T-helper 17 cell (primary cell): ENCODE measurements at places on chromosomes 12 and 14.
A peak's percentile ranks its signal among the peaks of the same experiment; 100 is the strongest.

- DNase-seq, result no peak
Measured at GRCh38 chr12:54786081-54786480, 68.2 kb upstream of the MUCL1 start.

DNA sequence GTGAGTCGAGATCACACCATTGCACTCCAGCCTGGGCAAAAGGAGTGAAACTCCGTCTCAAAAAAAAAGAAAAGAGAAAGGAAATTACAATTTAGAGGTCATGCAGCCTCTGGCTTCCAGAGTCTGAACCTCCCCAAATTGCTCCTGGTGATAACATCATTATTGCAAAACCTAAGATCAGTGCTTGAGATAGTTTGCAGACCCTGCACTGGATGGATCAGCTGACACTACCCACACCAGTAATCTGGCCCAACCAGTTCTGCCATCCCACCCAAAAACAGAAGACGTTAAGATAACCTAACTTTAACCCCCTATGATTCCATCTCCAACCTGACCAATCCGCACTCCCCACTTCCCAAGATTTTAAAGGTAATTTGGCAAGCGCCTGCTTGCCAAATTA, 353.7 kb upstream of the DIO2 start:
- no peak for DNase-seq

- no peak for DNase-seq
Measured at GRCh38 chr12:120979862-120980696, 1.7 kb downstream of the HNF1A start.

DNA sequence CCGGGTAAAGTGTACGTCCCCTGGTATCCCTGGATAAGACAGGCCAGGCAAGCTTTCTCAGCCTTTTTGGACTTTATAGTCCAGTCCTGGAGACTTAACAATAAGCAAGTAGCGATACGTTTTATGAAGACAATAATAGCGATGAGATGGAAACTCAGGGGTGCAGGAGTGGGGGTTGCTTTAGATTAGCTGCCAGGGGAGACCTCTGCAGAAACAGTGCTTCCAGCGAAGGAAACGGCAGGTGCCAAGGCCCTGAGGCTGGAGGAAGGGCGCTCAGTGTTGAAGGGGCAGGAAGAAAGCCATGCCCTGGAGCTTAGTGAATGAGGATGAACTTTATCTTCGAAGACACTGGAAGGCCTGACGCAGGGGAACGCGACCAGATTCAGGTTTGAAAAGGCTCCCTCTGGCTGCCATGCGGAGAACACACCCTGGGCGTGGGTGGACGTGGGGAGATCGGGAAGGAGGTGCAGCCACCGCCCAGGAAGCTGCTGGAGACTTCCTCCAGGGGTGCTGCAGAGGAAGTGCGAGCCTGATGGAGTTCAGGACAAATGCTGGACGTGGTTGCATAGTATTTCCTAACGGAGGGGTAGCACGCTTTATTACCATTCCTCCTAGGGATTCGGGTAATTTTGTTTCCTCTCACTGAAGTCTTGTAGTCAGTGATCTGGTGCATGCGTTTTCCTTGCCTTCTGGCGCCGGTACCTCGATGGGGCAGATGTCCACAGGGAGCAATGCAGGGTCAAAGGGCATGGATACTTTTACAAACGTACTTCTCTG, 26.1 kb upstream of the UBC start:
- peak; percentile 58 for DNase-seq

GRCh38 chr12:49580572-49581535, 12.9 kb upstream of the MCRS1 start:
- DNase-seq, result no peak

- no peak for DNase-seq
Measured at GRCh38 chr12:129604506-129604905, 299.3 kb downstream of the TMEM132D start.
